Activated CD4-positive, alpha-beta T cell treated with anti-CD3 and anti-CD28 coated beads for 24 hours (primary cell): ENCODE measurements at places on chromosomes 11 and 22.
A peak's percentile ranks its signal among the peaks of the same experiment; 100 is the strongest.

GRCh38 chr11:66183494-66184048 lies 84.9 kb upstream of the RAB1B start:
- no peak for DNase-seq

DNA sequence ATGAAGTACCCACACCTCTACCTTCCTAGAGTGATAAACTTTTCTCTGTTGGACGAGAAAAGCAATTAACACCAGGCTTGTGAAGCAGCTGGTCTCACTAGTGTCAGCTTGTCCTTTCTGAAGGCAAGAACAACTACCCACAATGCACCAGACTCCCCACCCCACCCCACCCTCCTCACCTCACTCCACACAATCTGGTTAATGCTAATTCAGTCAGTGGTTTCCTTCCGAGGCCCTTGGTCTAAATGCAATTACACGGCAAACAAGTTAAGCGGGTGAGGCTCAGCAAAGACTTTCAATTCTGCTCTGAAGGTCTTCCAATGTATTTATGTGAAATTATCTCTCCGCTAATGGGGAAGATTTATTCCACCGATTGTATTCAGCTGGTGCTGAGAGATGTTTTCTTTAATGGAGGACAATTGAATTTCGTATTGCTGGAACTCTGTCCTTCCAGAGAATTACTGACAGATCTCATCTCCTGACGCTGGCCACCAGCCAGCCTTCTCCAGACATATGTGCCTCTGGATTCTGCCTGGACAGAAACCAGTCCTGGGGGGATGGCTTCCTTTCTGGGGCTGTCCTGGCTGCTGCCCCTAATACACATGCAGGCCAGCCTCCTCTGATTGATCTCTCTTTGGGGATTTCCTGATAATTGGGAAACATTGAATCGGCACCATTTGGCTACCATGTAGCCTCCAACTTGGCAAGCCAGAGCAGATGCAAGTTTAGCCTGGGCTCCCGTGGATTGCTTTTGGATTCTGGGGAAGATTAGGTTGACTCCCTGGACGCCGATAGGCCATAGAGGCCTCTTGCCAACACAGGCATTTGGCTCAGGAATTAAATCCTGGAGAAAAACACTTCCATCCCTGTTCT lies 165.8 kb upstream of the NARS2 start:
- no peak for DNase-seq

DNA sequence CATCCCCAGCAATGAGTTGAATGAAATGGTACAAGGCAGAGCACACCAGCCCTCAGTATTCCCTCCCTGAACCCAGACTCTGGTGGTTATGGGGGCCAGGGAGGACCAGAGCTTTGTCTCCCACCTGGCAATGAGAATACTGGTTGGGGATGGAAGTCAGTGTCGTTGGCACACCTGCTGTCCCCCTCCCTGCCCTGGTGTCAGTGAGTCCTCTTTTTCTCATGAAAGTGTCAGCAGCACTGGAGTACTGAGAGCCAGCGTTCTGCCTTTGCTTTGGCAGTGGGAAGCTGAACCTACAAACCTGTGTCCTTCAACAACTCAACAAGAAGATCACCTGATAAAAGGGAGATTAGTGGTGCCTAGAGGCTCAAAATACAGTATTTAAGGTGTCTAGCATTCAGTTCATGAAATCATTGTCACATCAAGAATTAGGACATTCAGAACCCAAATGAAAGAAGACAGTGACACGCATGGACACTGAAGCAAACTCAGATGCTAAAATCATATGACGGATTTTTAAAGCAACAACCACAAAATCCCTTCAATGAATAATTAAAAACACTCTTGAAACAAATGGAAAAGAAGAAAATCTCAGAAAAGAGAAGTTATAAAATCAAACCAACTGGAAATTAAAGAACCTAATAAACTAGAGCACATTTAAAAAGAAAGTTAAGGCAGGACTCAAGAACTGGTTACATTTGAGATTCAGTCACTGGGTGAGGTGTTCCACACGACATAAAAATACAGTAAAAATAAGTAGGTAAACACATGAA lies 77.5 kb upstream of the VPREB1 start:
- no peak for DNase-seq

DNA sequence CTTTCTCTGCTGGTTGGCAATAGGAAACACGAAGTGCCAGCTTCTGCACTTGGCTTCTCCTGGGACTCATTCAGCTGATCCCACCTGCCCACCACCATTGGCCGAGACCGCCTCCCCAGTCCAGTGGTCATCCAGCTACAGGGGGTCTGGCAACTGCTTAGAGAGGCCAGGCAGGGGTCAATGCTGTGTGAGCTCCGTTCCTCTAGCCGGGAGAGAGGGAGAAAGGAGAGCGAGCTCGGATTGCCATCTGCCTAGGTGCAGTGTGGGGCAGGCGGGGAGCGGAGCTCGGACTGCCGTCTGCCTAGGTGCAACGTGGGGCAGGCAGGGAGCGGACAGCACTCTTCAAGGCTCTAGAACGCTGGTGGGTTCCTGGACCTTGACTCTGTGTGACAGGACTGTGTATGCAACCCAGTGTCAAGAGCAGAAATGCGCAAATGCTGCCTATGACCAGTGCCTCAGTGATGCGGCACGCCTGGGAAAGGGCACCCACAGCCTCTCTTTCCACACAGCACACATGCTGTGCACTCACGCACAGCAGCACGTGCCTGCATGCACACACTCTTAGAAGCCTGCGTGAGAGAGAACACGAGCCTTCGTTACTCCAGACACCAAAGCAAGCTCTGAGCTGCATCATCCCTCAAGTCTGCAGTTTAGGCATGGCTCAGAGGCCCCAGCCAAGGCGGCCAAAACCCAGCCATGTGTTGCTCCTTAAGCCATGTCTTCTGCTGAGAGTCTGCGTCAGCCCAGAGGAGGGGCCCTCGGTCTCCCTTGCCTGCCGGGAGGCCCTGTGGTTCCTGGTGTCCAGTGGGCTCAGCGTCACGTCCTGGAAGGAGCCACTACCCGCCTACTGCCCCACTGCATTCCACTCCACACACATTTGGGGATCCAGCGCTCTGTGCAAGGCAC lies 26.8 kb upstream of the JAM3 start:
- DNase-seq, result no peak

DNA sequence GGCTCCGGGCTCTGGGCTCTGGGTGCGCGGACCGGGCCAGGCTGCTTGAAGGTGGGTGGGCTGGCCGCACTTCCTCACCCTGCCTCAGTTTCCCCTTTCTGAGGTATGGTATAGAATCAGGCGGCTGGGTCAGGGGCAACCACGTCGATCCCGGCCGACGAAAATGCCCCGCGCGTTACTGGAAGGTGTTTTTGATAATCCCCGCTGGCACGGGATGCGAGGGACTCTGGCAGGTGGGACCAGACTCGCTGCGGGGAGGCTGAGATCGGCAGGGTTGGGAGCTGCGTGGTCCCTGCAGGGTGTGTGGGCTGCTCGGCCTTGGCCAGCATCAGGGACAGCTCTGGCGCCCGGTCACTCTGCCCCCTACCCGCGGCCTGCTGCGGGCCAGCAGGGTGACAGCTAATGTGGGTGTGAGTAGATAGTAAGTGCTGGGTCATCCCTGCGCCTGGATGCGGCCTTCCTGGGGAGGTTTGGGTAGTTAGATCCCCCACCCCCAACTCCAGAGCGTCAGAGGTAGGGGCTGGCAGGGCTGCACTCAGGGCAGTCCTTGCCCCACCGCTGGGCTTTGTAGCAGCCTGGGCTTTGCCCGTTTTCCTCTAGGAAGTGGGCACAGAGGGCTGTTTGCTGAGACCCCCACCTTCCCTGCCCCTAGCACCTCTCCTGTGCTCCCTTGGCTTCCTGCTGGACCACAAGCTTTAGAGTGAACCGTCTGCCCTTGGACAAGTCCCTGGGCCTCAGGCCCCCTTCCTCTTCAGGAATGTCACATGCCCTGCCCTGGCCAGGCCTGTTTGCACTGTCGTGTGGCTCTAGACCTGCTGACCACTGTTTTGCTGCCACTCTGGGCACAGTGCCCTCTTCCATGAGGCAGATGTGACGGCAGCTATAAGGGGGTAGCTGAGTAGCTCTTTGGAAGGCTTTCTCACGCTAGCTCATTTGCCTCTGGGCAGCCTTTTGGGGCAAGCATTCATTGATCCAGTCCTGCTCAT lies 579 bp downstream of the TANGO2 start:
- no peak for DNase-seq

GRCh38 chr11:93288079-93288478 lies 42.5 kb upstream of the DEUP1 start:
- DNase-seq, result no peak

- no peak for DNase-seq
These were observed 24.6 kb downstream of the ELF5 start for GRCh38 chr11:34488855-34489557.

- no peak for DNase-seq
These were observed 15.6 kb upstream of the MFNG start for GRCh38 chr22:37501610-37502341.

DNA sequence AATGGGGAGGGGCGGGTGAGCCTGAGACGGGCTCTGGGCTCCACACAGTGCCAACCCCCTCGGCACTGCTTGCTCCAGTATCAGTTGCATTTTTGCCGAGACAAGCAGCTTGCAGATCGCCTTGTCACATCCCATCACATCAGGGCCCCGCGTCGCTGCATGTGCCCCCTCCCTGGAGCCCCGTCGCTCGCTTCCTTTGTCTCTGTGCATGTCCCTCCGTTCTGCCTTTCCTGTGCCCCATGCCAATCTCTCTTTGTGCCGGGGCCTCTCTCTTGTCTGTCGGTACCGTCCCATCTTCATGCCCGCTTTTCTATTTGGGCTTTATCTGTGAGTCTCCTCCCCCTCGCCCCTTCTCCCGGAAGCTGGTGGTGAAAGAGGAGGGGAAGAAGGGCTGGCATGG lies 202.2 kb downstream of the CEP164 start:
- no peak for DNase-seq

DNA sequence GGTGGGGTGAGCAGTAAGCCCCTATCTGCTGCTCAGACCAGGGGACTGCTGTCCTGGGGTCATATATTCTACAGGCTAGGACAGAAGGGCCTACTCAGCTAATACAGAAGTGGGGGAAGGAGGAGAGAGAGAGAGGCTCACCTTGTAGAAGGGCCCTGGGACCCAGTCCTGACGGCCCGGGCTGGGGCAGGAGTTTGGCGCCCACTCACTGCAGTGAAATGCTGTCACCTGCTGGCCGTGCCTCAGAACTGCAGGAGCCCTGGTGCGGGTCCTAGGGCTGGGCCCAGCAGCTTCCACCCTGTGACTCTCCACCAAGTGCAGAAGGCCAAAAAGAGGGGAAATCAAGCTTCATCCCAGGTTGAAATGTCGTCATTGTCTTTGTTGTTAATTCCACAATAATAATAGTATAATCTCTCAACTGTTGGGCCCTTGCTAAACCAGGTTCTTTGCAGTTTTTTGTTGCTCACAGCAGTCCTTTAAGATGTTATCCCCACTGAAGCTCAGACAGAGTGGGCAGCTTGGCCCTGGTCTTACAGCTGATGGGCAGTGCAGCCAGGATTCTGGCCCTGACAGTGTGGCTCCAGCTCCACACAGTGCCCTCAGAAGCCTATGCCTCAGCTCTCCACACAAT lies 29.6 kb downstream of the TRIM29 start:
- DNase-seq, result peak; percentile 42

- DNase-seq, result no peak
These were observed 43.0 kb downstream of the P4HA3 start for GRCh38 chr11:74268456-74268855.

- no peak for DNase-seq
These were observed 12.0 kb upstream of the RFPL2 start for GRCh38 chr22:32216911-32217310.

- no peak for DNase-seq
These were observed 320.5 kb downstream of the DDX10 start for GRCh38 chr11:108985236-108985944.

DNA sequence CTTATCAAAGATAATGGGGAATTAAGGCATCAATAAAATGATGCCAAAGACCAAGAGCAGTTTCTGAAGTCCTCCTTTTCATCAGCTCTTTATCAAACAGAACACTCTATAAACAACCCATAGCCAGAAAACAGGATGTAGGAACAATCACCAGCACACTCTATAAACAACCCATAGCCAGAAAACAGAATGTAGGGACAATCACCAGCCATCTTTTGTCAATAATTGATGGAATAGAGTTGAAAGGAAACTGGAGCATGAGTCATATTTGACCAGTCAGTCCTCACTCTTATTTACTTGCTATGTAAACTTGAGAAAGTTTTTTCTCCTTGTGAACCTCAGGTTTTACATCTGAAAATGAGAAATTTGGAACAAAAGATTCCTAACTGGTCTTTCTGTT lies 10.0 kb downstream of the MS4A2 start:
- no peak for DNase-seq

DNA sequence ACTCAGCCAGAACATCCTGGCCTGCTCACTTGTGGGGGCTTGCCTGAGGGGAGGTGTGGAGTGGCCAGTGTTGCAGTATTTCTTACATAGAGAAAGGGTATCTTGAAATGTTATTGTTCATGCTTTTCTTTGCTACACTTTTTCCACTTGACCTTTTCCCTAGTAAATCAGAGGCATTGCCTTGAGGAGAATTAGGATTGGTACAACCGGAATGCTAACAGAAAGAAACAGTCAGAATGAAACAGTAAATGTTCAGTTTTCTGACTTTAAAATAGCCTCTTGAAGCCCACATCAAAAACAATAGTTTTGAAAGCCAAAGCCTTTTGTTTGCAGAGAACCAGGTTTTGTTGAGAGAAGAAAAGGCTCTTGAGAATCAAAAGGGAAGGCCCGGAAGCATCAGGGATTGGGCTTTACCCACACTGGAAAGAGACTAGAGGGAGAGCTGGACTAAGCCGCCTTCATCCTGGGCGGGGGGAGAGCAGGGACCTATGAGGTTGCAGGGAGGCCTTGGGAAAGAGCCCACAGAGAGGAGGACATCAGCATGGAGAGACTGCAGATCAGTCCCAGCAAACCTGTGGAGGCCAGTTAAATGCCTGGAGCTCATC lies 12.4 kb downstream of the ADM start:
- DNase-seq, result no peak

DNA sequence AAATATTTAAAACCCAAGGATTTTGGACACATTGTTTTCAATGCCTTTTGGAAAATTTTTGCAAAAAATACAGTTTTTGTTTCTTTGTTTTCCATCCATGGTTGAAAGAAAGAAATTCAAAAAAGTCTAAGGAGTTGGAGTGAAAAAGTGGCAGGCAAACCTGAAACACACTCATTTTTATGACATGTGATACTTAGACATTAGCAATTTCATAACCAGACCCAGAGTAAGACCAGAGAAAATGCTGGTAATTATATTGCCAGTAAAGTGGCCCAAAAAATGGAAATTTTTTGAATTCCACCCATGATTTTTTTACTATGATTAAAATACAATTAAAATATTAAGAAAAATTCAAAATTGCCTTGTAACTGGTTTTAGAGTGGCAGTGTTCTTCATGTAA lies 128.2 kb downstream of the SLC17A6 start:
- DNase-seq, result no peak
